G401 (cell line): ENCODE measurements at places on chromosomes 6 and 20. TPM values are rescaled to one million over a fixed set of nuclear protein-coding genes. Genes with fewer than 3 reads are reported as not detected.

DNA sequence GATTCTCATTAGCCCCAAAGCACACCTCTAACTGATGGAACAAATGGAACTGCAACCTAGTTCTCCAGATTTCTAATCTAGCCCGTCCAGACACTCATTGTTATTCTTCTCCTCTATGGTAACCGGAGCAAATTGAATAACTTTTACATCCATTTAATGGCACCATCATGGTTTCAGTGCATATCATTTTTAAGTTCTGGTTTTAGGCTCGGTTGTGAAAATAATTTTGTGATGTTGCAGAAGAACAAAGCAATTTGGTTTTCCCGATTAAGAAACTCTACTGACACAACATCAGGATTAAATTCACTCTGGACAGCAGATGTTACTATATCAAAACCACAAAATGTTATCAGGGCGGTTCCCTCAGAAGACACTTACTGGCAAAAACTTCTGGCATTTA, 42.5 kb upstream of the HBS1L start:
- DNase-seq = no peak

KHDC1L gene
- total RNA-seq = 4.2 TPM in 1 of 2 replicates, not detected in the other

GRCh38 chr20:54078296-54078984, 8.0 kb upstream of the BCAS1 start:
- DNase-seq = no peak

DNA sequence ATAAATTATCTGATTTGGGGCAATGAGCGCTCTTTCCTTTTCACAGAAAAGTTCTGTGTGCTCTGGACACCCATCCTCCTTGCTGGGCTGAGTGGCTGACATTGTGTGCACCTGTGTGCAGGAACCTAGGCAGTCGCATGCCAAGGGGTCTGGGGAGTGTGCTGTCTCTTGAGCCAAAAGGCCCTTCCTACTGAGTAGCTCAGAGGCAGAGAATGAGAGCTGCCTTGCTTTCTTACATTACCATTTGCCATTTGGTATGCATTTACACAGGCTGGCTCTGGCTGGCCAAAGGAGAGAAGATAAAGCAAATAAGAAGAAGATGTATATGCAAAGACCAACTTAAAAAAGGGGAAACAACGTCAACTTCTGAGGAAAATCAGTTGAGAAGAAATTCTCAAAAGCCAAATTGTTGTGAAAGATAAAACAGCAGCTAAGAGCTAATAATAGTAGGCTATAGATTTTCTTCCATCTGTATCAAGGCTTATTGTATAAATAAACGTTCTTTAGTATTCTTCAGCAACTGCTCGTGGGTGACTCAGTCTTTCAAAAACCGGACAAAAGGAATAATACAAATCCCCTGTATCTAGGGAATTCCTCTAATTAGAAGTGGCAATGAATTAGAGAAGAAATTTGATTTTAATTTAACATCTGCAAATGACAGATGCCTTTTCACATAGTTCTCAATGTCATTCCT, 121.9 kb downstream of the INSM1 start:
- DNase-seq = no peak

DNA sequence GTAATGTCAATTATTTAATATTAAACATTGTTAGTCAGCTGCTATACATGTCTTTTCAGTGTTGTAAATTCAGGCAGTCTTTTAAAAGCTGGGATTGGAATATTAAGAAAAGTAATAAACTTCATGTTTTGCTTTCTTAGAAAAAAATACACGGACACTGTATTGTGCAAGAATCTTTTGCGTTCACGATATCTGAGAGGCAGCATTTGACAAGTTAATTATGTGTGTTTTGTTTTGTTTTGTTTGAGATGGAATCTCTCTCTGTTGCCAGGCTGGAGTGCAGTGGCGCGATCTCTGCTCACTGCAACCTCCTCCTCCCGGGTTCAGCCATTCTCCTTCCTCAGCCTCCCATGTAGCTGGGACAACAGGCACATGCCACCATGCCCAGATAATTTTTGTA, 1661.3 kb downstream of the HACE1 start:
- no peak for DNase-seq

DNA sequence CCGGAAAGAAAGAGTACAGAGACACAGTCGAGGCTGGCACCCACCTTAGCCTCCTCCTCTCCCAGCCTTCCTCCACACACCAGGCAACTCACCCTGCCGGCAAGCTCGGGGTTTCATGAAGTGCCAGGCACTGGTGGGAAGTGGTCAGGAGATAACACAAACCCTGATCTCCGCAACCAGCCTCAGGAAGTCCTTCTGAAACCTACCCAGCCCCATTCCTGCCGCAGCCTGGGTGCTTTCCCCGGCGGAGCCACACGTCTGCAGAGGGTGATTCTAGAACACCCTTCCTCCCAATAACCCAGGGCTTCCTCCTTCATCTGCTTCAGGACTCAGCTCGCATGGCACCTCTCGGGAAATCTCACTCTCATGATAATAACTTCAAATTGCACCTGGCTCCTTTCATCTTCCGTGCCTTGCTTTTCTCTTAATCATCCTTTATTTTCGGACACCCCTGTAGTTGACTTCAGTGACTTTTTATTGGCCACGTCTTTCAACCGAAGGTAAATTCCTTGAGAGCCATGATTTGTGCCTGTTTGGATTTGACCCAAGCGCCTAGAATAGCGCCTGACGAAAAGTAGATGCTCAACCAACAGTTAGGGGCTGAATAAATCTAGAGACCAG, 8.7 kb upstream of the HLA-E start:
- DNase-seq = no peak

- DNase-seq = no peak
Measured at GRCh38 chr6:157768304-157768703, 54.7 kb upstream of the SNX9 start.
